ENCODE measurements at places on chromosomes 13 and 19.

- peak; percentile 51 for DNase-seq
Observed at GRCh38 chr13:35157143-35157755, 215.2 kb downstream of the NBEA start.

DNA sequence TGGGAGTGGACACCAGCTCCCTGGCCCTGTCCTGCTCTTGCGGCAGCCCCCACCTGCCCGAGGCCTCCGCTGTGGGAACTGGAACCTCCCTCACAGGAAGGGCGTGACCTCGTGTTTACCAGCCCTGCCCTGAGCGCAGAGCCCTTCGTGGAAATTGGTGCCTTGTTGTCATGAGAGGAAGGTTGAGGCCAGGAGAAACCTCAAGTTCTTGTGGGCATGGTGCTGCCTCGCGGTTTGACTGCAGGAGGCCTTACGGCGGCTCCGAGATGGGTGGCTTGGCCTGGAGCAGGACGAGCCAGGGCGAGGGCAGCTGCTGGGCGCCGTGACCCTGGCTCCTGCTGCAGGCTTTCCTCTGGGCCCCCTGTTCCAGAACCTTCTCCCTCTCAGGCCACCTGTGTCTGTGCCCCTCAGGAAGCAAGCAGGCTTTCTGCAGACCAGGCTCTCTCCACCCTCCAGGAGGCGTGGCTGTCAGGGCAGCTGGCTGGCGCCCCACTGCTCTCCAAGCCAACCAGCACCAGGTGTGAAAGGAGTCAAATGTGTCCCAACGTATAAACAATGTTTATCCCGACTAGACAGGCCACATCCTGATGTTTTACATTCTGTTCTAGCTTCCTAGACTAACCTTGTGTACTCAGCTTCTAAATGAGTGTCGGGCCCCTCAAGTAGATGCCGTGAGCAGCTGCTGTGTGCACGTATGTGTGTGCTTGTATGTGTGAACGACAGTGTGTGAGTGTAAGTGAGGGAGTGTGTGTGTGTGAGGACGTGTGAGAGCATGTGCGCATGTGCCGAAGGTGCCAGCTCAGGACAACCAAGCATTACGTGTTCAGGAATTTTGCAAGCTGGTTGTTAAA, 10.4 kb upstream of the RASA3 start:
- DNase-seq: peak; percentile 91

- DNase-seq: peak; percentile 10
Observed at GRCh38 chr19:51719251-51719988, 4.4 kb downstream of the HAS1 start.

GRCh38 chr13:49997955-49998354, 1.1 kb downstream of the TRIM13 start:
- peak; percentile 10 for DNase-seq

- DNase-seq: peak; percentile 66
Observed at GRCh38 chr19:35845215-35846037, 6.9 kb downstream of the NPHS1 start.

GRCh38 chr19:3458229-3459088, 21.9 kb downstream of the SMIM24 start:
- no peak for DNase-seq

- peak; percentile 9 for DNase-seq
Observed at GRCh38 chr19:46906221-46906620, 45.4 kb downstream of the ARHGAP35 start.

DNA sequence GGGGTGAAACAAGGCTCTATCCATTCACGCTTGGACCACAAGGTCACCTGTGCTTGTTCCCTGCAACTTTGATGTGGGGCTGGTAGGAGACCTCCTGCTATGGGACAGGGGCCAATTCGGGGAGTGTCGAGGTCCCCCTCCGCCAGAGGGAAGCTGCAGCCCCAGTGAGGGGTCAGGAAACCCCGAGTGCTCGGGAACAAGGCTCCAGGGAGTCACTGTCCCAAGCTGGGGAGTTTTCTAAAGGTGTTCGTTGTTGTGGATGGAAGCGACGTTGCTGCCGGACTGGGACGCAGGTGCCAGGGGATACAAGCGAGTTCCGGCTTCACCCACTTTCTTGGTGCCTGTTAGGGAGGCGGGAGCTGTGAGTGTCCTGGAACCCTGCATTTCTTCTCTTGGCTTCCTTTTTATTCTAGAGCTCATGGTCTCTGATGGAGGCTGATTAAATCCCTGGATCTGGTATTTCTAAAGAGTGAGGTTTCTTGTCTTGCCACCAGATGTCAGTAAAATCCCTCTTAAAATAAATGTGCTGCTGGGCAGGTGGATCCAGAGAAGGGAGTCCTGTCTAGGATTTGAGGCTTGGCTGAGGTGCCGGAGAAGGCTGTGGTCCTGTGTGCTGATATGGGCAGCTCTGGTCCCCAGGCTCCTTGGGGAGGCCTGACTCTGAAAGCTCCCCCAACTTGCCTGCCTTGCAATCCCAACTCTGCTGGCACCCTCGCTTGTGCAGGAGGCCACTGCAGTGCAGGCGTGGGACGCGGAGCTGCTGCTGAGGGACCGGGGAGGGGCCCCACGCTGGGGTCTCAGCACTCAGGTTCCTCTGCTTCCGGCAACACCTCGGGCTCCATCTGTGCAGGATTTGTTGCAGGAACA, 153.9 kb downstream of the TEX29 start:
- peak; percentile 96 for DNase-seq

GRCh38 chr19:56079609-56080008, 41.5 kb downstream of the ZNF787 start:
- no peak for DNase-seq

DNA sequence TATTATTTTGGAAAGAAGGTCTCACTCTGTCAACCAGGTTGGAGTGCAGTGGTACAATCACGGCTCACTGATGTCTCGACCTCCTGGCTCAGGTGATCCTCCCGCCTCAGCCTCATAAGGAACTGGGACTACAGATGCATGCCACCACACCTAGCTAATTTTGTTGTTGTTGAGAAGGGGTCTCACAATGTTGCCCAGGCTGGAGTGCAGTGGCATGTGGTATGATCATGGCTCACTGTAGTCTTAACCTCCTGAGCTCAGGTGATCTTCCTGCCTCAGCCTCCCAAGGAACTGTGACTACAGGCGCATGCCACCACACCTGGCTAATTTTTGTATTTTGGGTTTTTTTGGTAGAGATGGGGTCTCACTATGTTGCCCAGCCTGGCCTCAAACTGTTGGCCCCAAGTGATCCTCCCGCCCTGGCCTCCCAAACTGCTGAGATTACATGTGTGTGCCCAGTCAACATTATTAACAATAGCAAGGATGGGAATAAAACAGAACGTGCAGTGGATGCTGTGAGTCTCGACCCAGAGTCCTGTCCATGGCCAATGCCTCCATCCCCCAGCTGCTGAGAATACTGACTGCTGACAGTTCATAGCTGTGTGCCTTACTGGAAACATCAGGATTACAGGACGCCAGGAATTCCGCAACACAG, 5.4 kb upstream of the MBD3L3 start:
- no peak for DNase-seq

Data from NCI-H69 (cell line).